Lung (tissue), 17 donors: ENCODE measurements at places on chromosomes 12 and 14.

GRCh38 chr12:55673638-55674037 is 34.1 kb downstream of the ITGA7 start:
- no peak for DNase-seq

DNA sequence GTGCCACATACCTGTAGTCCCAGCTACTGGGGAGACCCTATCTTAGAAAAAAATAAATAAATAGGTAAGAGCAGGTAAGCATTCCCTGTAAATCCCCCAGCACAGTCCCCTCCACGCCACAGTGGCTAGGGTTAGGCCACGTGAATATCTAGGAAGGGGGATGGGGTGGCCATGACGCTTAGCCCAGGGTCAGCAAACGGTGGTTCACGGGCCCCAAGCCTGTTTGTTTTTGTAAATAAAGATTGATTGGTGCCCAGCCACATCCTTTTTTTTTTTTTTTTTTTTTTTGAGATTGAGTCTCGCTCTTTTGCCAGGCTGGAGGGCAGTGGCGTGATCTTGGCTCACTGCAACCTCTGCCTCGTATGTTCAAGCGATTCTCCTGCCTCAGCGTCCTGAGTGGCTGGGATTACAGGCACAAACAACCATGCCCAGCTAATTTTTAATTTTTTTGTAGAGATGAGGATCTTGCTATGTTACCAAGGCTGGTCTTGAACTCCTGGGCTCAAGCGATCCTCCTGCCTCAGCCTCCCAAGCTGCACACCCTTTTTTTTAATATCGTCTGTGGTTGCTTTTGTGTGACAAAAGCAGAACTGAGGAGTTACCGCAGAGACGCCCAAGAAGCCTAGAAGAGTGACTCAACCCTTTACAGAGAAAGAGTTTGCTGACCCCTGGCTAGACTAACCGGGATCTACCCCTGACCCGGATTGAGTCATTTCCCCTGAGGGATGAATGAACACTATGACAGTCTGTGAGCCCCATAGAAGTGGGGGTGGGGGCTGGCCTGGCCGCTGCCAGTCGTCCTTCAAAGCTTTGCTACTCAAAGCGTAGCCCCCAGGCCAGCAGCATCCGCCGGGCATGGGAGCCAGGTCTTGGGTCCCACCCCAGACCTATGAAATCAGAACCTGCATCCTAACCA is 113.7 kb upstream of the NCOR2 start:
- DNase-seq: no peak

GRCh38 chr14:93954900-93955849 is 21.2 kb downstream of the ASB2 start:
- DNase-seq: peak; percentile 11

GRCh38 chr12:13179211-13180074 is 17.1 kb upstream of the EMP1 start:
- DNase-seq: peak; percentile 95

- no peak for DNase-seq
Observed at GRCh38 chr12:6820166-6820565, 1.5 kb upstream of the GPR162 start.

GRCh38 chr14:75375983-75376382 is 51.8 kb upstream of the JDP2 start:
- DNase-seq: no peak

- peak; percentile 51 for DNase-seq
Observed at GRCh38 chr12:131167334-131167733, 213.6 kb downstream of the ADGRD1 start.

- DNase-seq: no peak
Observed at GRCh38 chr12:14981049-14981448, 8.2 kb downstream of the PDE6H start.

DNA sequence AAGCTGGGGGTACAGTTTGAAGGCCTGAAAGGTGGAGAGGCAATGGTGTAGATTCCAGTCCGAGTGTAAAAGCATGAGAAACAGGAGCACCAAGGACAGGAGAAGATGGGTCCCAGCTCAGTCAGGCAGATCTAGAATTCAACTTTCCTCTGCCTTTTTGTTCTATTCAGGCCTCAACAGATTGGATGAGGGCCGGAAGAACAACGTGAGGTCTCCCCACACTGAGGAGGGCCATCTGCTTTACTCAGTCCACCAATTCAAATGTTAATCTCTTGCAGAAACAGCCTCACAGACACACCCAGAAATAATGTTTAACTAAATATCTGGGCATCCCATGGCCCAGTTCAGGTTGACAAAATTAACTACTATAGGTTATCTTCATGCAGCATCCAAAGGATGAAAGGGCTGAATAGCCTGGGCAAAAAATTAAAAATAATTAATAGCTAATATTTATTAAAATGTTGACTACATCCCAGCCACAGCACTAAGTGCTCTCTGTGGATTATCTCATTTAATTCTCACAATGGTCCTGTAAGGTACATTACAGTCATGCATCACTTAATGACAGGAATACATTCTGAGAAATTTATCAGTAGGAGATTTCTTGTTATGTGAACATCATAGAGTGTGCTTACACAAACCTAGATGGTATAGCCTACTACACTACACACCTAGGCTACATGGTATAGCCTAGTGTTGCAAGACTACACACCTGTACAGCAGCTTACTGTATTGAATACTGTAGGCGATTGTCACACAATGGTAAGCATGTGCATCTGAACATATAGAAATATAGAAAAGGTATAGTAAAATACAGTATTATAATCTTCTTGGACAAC is 22.5 kb downstream of the BTG1 start:
- no peak for DNase-seq

GRCh38 chr14:105448706-105449111 is 25.9 kb upstream of the CRIP2 start:
- peak; percentile 81 for DNase-seq

DNA sequence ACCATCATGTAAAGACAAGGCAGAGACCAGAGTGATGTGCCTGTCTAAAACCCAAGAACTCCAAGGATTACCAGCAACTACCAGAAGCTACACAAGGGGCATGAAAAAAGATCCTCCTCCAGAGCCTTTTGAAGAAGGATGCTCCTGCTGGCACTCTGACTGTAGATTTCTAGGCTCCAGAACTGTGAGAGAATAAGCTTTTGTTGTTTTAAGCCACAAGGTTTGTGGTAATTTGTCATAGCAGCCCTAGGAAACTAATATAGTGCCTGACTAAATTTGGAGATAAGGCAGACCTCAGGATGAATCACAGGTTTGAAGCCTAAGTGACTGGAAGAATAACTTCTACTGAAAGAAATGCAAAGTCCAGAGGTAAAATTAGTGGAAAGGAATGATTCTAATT is 132.9 kb downstream of the CEP83 start:
- no peak for DNase-seq

GRCh38 chr12:74431801-74432200 is 105.8 kb upstream of the ATXN7L3B start:
- DNase-seq: no peak

- DNase-seq: no peak
Observed at GRCh38 chr12:98329589-98329988, 185.8 kb upstream of the TMPO start.

- no peak for DNase-seq
Observed at GRCh38 chr12:132142679-132143335, 1.3 kb downstream of the DDX51 start.

- no peak for DNase-seq
Observed at GRCh38 chr14:93707475-93707874, 80.8 kb downstream of the PRIMA1 start.

GRCh38 chr14:101191101-101191720 is 287.7 kb upstream of the RTL1 start:
- DNase-seq: no peak

GRCh38 chr14:68546839-68547238 is 246.0 kb downstream of the ZFP36L1 start:
- DNase-seq: no peak

DNA sequence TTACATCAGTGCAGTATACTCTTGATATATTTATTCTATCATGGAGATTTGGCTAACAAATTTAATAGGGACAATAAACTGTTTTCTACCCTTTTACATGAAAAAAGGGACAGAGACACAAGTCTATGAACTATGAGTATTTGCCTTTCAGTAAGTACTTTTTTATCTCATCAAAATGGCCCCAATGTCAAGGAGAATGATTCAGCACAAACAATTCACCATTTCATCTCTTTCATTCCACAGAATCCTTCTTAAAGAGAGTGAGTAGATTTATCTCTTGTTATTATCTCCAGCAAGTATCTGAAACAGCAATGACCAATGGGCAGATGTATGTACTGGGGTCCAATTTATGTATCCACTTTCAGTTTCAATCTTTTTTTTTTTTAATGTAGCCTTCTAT is 447.5 kb downstream of the NPAS3 start:
- no peak for DNase-seq

DNA sequence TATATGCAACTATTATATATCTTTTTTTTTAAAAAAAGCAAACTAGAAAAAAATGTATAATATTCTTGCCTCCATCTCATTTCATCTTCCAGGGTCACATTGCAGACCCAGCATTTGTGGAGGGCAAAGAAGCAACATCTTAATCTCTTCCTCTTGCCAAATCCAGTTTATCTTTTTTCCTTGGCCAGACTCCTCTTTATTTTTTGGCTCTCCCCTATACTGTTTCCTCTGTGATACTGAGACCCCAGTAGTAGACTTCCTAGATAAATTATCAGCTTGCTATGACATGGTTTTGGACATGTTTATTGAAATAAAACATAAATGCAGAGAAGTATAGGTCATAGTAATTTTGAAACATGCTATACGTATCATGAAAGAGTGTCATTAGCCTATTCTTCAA is 303.8 kb upstream of the DDHD1 start:
- DNase-seq: peak; percentile 69

GRCh38 chr12:127070515-127071157 is 1196.3 kb upstream of the TMEM132C start:
- no peak for DNase-seq

DNA sequence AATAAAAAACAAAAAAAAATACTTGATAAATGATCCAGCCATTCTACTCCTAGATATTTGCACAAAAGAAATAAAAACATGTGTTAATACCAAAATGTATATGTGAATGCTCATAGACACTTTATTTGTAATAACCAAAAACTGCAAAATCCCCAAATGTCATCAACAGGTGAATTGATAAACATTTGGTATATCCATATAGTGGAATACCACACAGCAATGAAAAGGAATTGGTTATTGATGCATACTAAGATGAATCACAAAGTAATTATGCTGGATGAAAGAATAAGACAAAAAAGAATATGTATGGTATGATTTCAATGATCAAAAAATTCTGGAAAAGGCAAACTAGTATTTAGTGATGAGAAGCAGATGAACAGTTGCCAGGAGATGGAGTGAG is 124.7 kb upstream of the VASH1 start:
- no peak for DNase-seq

- DNase-seq: no peak
Observed at GRCh38 chr14:53412819-53413675, 259.9 kb upstream of the DDHD1 start.

- DNase-seq: no peak
Observed at GRCh38 chr12:125336246-125336645, 271.0 kb downstream of the AACS start.

GRCh38 chr12:114400925-114401324 is 5.0 kb downstream of the TBX5 start:
- peak; percentile 84 for DNase-seq

DNA sequence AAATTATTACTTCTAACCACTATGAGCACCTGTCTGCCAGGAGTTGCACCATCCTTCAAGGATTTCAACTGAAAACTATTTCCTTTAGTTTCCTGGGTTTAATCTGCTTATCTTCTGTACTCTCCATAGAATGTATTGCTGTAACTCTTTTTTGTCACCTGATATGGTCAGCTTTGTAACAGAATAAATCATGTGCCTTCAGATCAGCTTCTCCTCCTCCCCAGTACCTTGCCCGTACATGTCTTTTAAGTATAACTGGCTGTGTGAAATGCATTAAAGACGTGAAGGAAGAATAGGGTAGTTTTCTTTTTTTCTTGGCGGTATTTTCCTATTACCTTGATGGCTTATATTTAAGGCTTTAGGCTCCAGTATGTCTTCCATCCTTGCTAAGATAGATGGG is 200.3 kb upstream of the NAV3 start:
- DNase-seq: no peak

DNA sequence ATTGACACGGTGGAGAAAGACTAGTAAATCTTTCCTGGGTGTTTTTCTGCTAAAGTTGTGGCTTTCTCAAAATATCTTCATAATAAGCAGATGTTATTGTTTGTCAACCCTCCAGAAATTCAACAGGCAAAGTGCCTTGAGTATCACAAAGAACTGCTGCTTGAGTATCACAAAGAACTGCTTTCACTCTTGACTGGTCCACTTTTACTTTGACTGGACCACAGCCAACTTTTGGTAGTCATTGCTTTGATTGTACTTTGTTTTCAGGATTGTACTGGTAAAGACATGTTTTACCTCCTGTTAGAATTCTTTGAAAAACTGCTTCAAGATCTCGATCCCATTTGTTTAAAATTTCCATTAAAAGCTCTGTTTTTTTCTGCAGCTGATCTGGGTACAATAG is 62.6 kb downstream of the PDZRN4 start:
- no peak for DNase-seq

DNA sequence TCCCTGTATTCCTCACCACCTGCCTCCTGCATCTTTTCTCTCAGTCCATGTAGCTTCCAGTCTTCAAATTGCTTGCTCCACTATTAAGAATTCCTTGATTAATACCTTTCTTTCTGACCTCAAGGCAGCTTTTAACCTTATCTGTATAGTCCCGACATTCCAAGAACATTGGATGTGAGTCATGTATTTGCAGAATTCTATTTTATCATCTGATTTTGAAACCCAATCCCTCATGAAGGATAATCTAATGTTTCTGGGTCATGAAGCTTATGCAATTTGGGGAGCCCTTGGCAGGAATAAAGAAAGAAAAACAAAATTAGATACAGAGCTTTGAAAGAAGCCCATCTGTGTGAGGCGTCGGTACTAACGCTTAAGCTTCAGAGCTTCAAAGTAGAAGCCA is 63.4 kb upstream of the CCND2 start:
- no peak for DNase-seq

- DNase-seq: no peak
Observed at GRCh38 chr14:55546212-55546874, 33.7 kb upstream of the KTN1 start.
